ENCODE measurements at places on chromosomes 5 and 9.

GRCh38 chr9:113293285-113293878 is 9.8 kb downstream of the RNF183 start:
- DNase-seq, result no peak

DNA sequence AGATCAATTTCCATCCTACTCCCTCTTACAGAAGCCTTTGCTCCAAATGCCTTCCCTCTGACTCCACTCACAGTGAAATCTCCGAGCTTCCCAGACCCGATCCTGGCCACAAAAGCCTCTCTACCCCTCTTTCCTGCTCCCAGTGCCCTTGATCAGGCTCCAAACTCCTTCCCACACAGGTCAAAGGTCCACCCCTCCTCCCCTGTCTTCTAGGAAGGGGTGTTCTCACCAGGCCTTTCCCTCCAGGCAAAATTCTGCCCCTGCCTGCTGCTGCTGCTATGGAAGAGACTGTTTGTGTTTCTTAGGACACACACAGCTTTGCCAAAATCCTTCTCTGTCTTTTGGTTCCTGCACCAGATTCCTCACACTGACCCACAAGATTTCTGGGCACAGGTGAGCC is 85.8 kb upstream of the ALDH1A1 start:
- no peak for DNase-seq

- DNase-seq, result no peak
Measured at GRCh38 chr9:137434498-137435380, 6.4 kb downstream of the ENTPD8 start.

DNA sequence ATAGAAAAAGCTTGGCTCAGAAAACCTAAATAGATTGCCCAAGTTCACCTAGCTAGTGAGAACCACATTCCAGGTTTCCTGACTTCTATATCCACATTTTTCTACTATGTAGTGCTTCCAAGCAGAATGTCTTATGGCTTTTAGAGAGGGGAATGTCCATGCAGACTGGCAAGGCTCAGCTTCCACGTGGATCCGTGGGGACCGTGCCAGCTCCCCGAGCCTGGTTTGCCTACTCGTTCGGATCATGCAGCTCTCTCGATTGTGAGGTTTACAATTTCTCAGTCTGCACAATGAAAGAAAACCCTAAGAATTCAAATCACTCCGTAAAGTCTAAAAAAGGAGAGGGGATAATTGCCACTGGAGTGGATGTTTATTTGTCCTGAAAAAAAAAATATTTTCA is 256.5 kb upstream of the NR4A3 start:
- no peak for DNase-seq

DNA sequence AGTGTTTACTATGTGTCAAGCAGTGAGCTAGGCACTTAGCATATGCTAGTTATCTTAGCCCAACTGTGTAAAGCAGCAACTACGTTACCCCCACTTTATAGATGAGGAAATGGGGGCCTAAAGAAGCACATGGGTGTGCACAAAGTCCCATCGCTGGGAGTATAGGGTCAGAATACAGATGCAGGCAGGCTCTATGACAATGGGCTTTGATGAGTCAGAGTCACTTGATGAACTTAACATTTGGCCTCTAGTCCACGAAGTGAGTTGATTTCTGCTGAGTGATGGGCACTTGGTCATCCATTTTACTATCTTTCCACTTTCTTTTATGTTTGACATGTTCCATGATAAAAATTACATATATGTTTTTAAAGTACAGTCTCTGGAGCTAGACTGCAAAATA is 204.3 kb downstream of the TRIM32 start:
- DNase-seq, result no peak

GRCh38 chr5:1323803-1324173 is 21.1 kb downstream of the CLPTM1L start:
- no peak for DNase-seq

DNA sequence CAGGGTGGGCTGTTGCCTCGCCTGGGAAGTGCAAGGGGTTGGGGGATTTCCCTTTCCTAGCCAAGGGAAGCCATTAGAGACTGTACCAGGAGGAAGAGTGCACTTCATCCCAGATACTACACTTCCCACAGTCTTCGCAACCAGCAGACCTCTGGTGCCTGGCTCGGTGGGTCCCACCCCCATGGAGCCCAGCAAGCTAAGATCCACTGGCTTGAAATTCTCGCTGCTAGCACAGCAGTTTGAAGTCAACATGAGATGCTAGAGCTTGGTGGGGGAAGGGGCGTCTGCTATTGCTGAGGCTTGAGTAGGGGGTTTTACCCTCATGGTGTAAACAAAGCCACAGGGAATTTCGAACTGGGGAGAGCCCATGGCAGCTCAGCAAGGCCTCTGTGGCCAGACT is 586.4 kb downstream of the HTR1A start:
- no peak for DNase-seq

GRCh38 chr5:142749321-142749720 is 20.9 kb upstream of the ARHGAP26 start:
- DNase-seq, result no peak

DNA sequence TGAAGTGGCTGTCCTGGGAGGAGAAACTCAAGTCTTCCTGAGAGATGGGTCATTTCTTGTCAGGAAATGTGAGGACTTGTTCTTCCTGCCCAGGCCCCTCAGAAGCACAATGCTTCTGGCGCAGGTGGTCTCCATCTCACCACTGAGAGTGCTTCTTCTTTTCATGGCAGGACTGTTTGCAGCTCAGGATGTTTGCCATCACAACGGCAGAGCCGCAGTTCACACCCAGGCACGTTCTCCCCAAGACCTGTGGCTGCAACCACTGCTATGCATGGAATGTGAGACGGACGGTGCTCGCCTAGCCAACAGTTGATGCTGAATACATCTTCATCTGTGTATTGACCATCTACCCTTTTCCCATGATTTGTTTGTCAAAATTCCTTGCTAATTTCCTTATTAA is 216.3 kb downstream of the GADD45G start:
- DNase-seq, result no peak

GRCh38 chr5:168651648-168652047 is 72.5 kb upstream of the PANK3 start:
- DNase-seq, result no peak

DNA sequence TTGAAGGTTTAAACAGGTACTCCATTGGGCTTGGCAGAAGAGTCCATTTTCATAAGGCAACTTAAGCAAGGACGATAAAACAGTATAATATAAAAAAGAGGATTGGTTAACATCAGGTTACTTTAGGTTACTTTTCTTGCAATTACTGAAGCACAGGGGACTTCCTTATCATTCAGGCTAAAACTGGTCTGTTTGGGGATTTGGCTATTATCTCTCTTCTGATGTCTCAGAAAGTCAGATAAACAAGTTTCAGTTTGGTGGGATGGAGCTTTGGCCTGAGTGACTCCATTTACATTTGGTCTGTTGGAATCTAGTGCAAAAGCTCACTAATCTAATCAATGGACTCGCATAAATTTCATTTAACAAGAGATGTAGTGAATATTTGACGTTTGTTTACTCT is 8.0 kb downstream of the GAPT start:
- DNase-seq, result no peak

All from effector CD4-positive, alpha-beta T cell (primary cell).